Muscle of leg (tissue), 16 donors: ENCODE measurements at places on chromosomes 16 and 17. TPM values are rescaled to one million over a fixed set of nuclear protein-coding genes. Genes with fewer than 3 reads are reported as not detected.

Gene ZNF174
- 8.3 TPM for total RNA-seq

Gene CSF3
- total RNA-seq: 0.13 TPM

Gene USP22
- total RNA-seq: 139 TPM

Gene ZNF597
- total RNA-seq: 2.3 TPM

GRCh38 chr17:83126275-83126811 lies 46.9 kb downstream of the METRNL start:
- no peak for DNase-seq

DNA sequence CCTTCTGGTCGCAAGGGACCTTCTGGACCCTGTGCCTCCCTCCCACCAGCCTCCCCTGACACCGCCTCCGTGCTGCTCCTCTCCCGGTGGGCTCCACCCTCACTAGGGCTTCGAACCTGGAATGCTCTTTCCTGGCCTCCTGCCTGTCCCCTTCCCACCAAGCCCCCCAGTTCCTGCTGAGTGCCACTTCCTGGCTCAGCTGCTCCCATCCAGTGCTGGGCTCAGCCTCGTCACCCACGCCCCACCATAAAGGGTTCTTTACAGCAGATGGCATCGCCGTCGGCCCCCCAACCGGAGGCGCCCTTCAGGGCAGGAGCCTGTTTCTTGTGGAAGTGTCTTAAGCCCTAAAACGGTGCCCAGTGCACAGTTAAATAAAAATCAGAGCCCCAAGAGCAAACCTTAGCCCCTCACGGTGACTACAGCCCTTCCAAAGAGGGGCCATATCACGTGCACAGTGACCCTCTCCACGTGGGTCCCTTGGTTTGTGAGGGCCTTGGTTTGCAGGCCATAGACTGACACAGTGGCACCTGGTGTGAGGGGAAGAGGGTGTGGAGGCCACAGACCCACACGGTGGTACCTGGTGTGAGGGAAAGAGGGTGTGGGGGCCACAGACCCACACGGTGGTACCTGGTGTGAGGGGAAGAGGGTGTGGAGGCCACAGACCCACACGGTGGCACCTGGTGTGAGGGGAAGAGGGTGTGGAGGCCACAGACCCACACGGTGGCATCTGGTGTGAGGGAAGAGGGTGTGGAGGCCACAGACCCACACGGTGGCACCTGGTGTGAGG lies 111.4 kb downstream of the METRNL start:
- no peak for DNase-seq

DNA sequence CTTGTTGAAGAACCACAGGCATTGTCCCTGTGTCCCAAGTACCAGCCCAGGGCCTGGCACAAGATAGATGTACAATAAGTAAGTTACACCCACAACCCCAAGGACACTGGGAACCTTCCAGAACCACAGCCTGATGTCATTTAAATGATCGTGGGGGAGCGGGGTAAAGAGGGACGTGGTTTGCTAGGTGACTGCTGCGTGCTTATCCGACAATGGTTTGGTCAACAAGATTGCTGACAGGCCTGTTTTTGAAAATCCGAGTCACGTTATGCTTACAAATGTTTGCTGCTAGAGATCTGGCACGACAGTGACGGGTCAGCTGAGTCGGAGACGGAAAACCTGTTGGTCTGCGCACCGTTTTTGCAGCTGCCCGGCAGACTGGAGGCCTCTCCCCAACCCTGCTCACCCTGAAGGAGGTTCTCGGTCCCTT lies 22.8 kb downstream of the COTL1 start:
- DNase-seq: no peak

DNA sequence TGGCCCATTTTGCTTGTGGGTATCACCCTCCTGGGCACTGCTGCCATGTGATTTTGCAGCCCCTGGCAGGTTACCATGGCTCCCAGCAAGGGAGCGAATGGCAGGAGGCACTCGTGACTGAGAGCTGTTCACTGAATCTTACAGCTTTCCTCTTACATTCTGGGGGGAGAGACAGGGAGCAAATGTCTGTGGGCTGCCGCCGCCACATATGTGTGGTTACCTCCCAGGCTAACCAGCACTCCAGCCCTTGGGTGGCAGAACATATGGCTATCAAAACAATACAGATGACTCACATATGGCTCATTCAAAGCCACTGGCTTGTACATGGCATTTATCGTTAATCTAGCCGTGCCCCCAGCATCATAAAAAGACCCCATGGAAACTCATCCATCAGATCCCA lies 19.8 kb downstream of the GTF3C1 start:
- no peak for DNase-seq

DNA sequence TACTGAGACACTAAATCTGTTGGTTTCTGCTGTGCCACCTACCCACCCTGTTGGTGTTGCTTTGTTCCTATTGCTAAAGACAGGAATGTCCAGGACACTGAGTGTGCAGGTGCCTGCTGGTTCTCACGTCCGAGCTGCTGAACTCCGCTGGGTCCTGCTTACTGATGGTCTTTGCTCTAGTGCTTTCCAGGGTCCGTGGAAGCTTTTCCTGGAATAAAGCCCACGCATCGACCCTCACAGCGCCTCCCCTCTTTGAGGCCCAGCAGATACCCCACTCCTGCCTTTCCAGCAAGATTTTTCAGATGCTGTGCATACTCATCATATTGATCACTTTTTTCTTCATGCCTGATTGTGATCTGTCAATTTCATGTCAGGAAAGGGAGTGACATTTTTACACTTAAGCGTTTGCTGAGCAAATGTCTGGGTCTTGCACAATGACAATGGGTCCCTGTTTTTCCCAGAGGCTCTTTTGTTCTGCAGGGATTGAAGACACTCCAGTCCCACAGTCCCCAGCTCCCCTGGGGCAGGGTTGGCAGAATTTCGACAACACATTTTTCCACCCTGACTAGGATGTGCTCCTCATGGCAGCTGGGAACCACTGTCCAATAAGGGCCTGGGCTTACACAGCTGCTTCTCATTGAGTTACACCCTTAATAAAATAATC lies 14.6 kb downstream of the STH start:
- peak; percentile 80 for DNase-seq
